ENCODE measurements at places on chromosomes 5 and 9.

GRCh38 chr5:131373265-131373664, 109.4 kb downstream of the CDC42SE2 start:
- no peak for DNase-seq

DNA sequence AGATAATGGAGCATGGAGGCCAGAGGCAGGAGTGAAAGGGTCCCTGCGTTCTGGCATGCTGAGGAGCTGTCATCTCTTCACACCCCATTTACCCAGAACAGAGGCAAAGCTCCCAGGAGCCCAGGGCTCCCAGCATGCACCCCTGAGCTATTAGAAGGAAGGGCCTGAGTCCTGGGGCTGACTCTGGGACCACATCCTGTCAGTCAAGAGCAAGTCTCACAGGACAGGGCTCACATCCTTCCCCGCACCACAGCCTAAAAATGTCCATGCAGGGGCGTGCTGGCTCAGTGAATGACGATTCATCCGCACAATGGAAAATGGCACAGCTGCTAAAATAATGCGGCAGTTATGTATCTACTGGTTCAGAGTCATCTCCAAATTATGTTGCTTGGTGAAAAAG, 31.4 kb downstream of the CAMK2A start:
- DNase-seq, result no peak

DNA sequence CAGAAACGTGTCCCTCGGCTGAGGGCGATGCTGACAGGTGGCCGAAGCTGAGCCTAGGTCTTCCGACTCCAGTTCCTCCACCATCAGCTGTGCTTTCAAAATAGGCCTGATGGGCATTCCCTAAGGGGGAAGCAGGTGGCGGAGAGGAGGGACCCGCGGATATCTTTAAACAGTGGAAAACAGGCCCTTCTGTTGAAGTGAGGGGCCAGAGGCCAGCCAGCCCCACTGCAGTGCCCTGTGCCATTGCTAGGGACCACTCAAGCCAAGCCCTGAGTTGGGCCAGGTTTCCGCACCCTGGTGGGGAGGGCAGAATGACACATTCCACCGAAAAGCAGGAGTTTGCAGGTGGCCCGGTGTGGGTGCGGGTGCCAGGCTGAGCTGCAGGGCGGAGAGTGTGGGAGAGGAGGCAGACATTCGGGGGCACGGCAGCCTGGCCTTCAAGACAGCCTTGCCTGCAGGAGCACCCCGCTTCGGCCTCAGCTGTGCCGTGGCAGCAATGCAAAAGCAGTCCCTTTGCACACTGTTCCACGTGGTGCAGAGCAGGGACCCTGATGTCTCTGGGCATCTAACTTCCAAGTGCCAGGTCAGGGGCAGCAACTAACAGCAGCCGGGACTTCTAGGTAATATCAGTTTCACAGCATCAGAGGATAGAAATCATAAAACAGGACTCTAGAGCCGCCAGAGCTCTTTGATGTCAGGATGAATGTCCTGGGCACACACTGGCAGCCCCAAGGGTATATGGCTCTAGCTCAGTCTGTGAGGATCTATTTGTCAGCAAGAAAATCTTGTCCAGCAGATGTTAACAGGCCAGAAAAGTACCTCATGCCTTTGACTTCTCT, 17.2 kb downstream of the HNRNPH1 start:
- no peak for DNase-seq

DNA sequence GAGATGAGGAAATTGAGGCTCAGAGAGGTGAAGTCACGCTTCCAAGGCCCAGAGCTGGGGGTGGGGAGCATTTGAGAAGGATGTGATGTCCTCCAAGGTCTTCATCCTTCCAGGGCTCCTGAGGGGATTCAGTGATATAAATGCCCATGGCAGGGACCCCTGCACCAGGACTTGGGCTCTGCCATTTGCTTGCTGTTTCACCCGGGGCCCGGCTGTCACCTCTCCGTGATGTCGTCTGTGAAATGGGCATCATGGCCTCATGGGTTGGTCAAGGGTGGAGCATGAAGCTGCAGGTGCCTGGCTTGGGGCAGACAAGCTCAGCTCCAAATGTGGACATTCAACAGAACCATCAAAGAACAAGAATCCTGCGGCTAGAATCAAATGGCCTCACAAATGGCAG, 253.1 kb downstream of the PBX3 start:
- no peak for DNase-seq

GRCh38 chr5:167950126-167950721, 341.2 kb upstream of the WWC1 start:
- peak; percentile 43 for DNase-seq

DNA sequence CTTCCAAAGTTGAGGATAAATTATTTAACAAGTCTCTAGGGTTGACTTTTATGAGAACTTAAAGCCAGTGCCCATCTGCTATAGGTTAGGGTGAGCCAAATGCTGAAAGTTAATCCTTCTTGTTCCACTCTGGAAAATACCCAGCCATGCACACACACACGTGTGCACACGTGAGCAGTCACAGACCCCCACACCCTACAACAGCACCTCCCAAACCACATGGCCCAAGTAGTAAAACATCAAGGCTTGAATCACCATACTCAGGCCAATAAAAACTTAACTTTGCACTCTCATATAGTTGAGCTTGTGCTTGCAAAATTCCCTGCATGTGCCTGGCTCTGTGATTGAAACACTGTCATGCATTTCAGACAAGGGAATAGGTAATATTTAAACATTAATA, 467.6 kb downstream of the ARHGEF28 start:
- no peak for DNase-seq

DNA sequence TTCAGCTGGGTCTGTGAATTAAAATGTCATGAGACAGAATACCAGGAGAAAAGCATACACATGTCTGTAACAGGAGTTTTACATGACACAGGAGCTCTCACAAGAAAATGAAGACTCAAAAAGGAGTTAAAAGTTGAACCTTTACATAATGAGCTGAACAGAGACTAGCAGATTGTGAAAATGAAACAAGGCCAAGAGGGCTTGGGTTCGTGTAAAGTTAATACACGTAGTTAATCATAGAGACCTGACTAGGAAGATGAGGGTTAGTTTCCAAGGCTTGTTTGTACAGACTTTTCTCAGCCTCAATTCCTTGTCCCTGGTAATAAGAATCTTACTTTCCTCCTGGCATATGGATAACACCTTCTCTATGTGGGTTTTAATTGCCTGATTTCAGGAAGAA, 1294.0 kb downstream of the MAT2B start:
- no peak for DNase-seq

GRCh38 chr9:111601237-111602018, 2.0 kb upstream of the PTGR1 start:
- peak; percentile 13 for DNase-seq

GRCh38 chr5:147713550-147714295, 68.8 kb downstream of the JAKMIP2 start:
- DNase-seq, result no peak

DNA sequence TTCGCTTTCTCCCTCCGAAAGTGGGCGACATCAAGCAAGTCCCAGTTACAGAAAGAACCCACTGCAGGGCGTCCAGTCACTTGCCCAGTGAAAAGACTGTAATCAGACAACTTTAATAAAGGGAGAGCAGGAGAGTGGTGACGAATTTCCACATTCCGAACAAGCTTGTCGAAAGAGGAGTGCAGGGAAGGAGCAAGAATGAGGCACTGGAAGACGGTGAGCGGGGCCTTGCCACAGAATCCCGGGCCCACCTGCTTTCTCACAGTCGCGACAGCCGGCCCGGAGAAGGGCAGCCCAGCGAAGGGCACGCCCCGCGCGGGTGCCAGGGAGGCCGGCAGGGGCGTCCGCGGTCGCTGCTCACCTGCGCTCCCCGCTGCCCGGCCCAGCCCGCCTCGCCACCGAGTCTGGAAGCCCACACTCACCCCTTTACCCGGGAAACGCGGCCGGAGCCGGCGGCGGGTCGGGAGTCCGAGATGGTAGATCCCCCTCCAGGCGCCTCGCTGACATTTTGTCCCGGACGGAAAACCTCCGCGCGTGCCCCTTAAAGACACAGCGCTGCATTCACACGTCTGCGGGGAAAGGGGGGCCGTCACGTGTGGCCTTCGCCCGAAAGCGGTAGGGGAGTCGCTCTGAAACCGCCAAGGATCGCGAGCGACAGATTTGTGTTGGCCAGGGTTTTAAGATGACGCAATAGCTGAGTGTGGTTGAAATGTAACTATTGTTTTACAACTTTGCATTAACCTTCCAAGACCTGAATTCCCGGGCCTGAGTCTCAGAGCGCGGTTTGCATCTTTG, at the start of gene ZBED3:
ZBED3 (minus strand) TSS at position 597 of the 795 bp plus-strand sequence. CDS start 9,407 bp downstream, outside the sequence.
- DNase-seq, result peak; percentile 47

- no peak for DNase-seq
Measured at GRCh38 chr9:87543251-87543650, 45.6 kb downstream of the DAPK1 start.

GRCh38 chr9:76676857-76677256, 87.4 kb upstream of the PCA3 start:
- no peak for DNase-seq

DNA sequence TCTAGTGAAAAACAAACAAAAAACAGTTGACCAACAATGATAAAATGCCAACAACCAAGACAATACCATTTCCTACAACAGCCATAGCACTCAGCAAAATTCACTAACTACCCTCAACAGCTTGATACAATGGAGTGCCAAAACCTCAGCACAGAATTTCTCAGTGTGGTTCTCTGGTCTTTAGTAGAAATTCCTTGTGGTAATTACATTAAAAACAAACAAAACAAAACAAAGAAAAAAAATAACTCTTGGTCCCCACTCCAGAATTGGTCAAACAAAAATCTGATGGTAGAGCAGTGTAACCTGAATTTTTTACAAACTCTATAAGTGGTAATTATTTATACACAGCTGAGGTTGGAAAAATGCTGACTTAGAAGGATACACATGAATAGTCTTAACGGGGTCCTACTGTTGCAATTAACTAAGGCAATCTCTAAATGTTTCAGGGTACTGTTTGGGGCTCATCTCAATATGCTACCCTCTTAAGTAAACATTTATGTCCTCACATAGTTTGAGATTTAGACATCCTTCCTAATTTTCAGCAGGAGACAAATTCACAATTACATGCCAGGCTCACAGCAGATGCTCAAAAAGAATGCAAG, 13.8 kb downstream of the CSNK1A1 start:
- DNase-seq, result no peak

GRCh38 chr5:136722086-136722485, 356.7 kb upstream of the TRPC7 start:
- no peak for DNase-seq

GRCh38 chr9:107742531-107743309, 253.2 kb upstream of the KLF4 start:
- no peak for DNase-seq
